Cardiac ventricle fibroblast (primary cell): ENCODE measurements at places on chromosomes 11 and 22. TPM values are rescaled to one million over a fixed set of nuclear protein-coding genes. Genes with fewer than 3 reads are reported as not detected.

Gene FOLR3
- total RNA-seq, result not detected in 2 replicates

Gene TBX10
- not detected in 2 replicates for total RNA-seq

Gene GRK3
- 0.56 and 5.0 TPM in 2 replicates for total RNA-seq

Gene P2RX3
- total RNA-seq, result not detected in 2 replicates

Gene SOX6
- total RNA-seq, result 1.3 and 2.2 TPM in 2 replicates

Gene PHOX2A
- not detected in 2 replicates for total RNA-seq

Gene SLC25A18
- 0.12 TPM in 1 of 2 replicates, not detected in the other for total RNA-seq

Gene CHRNA10
- not detected in 2 replicates for total RNA-seq

Gene SLC17A6
- not detected in 2 replicates for total RNA-seq

Gene ARHGAP20
- 1.9 TPM in 2 replicates for total RNA-seq

Gene PRG3
- not detected in 2 replicates for total RNA-seq

Gene GAL3ST3
- not detected in 2 replicates for total RNA-seq

Gene UBQLNL
- not detected in 2 replicates for total RNA-seq

Gene TIMP3
- total RNA-seq, result 121 and 131 TPM in 2 replicates

Gene RFPL3
- total RNA-seq, result not detected in 2 replicates

Gene CYTH4
- 0.06 TPM in 1 of 2 replicates, not detected in the other for total RNA-seq

Gene USP2
- 0.15 TPM in 1 of 2 replicates, not detected in the other for total RNA-seq

Gene RIMBP3B
- total RNA-seq, result not detected in 2 replicates

Gene POTEH
- not detected in 2 replicates for total RNA-seq

Gene C11orf87
- total RNA-seq, result 0.19 TPM in 1 of 2 replicates, not detected in the other

Gene PNPLA5
- not detected in 2 replicates for total RNA-seq
